Karpas-422 (cell line): ENCODE measurements at places on chromosomes 1 and 21.
A peak's percentile ranks its signal among the peaks of the same experiment; 100 is the strongest.

DNA sequence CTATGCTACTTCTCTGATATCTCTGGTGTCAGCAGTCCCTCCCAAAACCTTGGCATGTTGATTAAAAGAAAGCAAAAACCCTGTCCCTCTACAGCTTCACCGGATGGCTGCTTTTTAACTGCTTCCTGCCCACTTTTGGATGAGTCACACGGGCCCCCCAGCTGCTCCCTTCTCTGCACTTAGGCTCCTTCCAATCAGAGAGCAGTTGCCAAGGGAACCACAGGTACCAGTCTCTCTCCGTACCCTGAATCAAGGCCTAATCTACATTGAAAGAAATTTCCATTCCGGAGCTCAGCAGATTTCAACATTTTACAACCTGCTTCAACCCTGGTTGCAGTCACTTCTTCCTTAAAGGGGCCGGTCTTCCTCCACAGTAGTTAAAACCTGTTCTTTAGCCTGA, 70.6 kb upstream of the GJB5 start:
- DNase-seq = no peak

- no peak for DNase-seq
Observed at GRCh38 chr1:247156787-247157232, 15.0 kb downstream of the ZNF124 start.

- DNase-seq = peak; percentile 39
Observed at GRCh38 chr1:42961312-42962091, 2.8 kb upstream of the SLC2A1 start.

DNA sequence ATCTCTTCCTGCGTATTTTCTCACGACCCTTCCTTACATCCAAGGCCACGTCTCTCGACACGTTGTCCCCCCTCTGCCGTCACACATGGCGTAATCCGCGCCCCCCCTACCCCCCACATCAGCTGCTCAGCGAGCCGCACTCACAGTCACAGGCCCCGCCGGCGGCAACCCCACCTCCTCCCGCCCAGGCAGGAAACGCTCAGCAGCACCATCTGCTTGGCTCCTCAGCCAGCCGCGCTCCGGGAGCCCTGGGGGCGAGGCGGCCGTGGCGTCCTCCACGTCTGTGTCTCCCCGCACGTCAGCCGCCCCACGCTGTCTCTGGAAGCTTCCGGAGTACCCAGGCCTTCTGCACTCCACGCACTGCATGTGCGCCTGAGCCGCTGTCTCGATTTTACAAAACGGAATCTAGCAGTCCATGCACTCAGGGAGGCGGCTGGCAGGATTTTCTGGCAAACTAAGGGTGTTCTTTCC, 64.6 kb downstream of the SIK1 start:
- DNase-seq = peak; percentile 85

DNA sequence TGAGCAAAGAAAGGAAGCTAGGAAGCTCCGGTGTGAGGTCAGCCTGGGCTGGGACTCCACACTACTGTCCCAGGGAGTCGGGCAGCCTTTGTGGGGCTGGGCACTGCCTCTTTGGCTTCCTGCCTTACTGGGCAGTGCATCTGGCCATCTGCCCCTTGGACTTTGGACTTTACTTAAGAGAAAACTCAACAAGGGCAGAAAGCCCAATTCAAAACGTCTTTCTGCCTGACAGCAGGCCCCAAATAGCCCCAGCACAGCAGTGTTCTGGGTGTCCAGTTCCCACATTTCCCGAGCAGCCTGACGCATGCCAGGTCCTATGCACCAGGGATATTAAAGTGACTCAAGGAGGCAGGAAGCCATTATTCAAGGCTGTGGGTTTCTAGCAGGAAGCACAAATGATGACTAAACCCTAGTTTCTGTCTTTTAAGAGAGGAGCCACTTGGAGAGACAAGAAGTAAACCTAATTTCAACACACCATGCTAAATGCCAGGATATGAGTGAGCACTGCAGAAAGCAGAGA, 37.9 kb upstream of the EDEM3 start:
- DNase-seq = no peak

- DNase-seq = peak; percentile 70
Observed at GRCh38 chr1:208238710-208239472, 5.3 kb downstream of the PLXNA2 start.

DNA sequence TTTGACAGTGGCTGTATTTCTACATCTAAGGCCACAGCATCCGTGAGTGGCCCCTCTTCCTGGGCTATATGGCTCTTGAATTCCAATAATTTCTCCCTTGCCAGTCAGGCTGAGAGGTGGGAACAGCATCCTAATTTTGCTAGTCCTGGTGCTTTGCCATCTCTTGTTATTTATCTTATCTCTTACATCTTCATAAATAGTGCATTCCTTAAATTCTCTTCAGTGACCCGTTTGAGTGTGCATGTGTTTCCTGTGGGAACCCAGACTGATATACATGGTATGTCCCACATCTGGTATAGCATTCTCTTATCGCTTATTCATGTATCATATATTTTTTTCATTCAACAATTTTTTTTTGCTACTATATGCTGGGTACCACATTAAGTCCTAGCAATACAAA, 9.9 kb downstream of the S100A11 start:
- DNase-seq = no peak

- DNase-seq = no peak
Observed at GRCh38 chr1:16139473-16139962, 16.4 kb downstream of the EPHA2 start.

DNA sequence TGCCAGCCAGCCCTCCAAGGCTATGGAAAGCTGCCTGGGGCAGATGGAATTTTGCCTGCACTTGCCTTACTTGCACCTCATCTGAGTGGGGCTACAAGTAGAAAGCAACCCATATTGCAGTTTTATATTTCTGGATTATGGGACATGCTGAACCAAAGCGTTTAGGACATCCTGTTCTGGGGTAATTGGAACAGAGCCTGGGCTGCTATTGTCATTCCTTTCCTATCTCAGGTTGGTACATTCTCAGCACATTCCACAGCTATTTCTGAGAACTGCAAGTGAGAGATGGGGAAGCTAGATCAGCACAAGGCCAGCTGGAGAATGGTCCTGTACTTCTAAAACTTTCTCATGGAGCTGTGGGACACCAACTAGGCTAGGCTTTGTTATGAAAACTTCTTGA, 713.8 kb downstream of the KCNT2 start:
- no peak for DNase-seq

DNA sequence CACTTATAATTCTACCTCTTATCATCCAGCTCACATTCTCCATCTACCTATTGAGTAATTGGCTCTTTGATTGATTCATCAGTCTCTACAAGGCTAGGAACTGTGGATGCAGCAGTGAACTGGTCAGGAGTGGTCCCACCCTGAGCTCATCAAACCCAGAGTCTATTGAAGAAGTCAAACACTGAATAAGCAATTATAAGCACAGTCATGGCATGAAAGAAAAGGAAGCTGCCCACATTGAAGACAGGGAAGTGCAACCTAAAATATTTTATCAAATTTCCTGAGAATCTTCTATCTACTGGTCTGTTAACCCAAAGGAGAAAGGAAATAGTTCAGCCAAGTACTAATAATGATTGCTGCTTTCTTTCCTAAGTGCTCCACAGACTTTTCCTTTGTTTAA, 35.7 kb downstream of the ACP6 start:
- no peak for DNase-seq

GRCh38 chr1:173478094-173478674, 1.0 kb downstream of the PRDX6 start:
- peak; percentile 60 for DNase-seq

DNA sequence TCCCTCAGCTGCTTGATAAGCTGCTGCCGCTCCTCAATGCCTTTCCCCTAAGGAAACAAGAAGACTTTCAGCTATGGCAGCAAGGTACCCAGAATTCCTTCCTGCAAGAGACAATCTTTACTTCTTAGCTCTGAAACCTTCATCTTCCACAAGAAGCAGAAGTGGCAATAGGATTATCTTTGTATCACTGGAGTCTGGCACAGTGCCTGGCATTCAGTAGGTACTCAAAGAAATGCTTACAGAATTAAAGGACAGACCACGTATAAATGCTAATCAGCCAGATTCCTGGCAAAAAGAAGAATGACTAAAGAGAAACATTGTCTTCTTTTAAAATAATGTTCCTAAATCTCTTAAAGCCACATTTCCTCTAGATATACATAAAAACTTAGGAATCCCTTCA, 43.7 kb downstream of the SLC27A3 start:
- no peak for DNase-seq

GRCh38 chr1:158185770-158186169, 5.1 kb downstream of the CD1D start:
- no peak for DNase-seq

DNA sequence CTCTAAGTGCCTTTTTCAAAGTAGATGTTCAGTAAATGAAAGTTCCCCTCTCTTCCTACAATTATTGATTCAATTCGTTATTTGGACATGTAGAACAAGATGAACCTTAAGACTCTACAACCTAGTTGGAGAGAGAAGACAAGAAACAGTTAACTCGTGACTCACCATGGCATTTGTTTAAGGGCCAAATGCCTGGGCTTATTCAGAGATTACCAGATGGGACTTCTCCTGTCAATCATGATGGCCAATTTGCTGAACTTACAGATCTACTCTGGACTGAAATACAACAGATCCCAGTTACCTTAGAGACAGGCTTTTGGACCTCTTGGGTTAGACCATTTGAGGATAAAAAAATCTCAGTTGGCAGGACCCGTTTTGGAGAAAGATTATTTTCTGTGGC, 93.5 kb downstream of the C1orf94 start:
- no peak for DNase-seq

GRCh38 chr1:180863158-180863775, 49.4 kb upstream of the KIAA1614 start:
- DNase-seq = peak; percentile 68

GRCh38 chr1:64263335-64263734, 59.9 kb downstream of the UBE2U start:
- no peak for DNase-seq

DNA sequence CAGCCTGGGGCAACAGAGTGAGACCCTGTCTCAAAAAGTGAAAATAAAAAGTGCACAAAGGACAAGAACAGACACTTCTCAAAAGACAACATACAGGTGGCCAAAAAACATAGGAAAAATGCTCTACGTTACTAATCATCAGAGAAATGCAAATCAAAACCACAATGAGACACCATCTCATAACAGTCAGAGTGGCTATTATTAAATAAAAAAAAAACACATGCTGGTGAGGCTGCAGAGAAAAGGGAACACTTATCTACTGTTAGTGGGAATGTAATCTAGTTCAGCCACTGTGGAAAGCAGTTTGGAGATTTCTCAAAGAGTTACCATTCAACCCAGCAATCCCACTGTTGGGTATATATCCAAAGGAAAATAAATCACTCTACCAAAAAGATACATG, 173.2 kb downstream of the SMYD3 start:
- DNase-seq = no peak
